ENCODE measurements at places on chromosomes 7 and 10. TPM values are rescaled to one million over a fixed set of nuclear protein-coding genes. Genes with fewer than 3 reads are reported as not detected.

HABP2 gene
- total RNA-seq, result 0.10 TPM

DNAH11 gene
- 0.20 TPM for total RNA-seq

WEE2 gene
- total RNA-seq, result not detected

KNDC1 gene
- total RNA-seq, result 1.3 TPM

FAM25A gene
- total RNA-seq, result not detected

GNAT3 gene
- total RNA-seq, result not detected
